Activated CD4-positive, alpha-beta T cell treated with anti-CD3 and anti-CD28 coated beads, Interleukin-2, amount 50 U/mL, for 24 hours (primary cell): ENCODE measurements at places on chromosomes 12 and 14.

GRCh38 chr14:69818758-69819191, 21.7 kb upstream of the SLC10A1 start:
- DNase-seq, result peak; percentile 64

- no peak for DNase-seq
Observed at GRCh38 chr14:94494085-94494484, 15.2 kb downstream of the SERPINA12 start.

GRCh38 chr12:4814485-4814884, 94.3 kb downstream of the GALNT8 start:
- no peak for DNase-seq

DNA sequence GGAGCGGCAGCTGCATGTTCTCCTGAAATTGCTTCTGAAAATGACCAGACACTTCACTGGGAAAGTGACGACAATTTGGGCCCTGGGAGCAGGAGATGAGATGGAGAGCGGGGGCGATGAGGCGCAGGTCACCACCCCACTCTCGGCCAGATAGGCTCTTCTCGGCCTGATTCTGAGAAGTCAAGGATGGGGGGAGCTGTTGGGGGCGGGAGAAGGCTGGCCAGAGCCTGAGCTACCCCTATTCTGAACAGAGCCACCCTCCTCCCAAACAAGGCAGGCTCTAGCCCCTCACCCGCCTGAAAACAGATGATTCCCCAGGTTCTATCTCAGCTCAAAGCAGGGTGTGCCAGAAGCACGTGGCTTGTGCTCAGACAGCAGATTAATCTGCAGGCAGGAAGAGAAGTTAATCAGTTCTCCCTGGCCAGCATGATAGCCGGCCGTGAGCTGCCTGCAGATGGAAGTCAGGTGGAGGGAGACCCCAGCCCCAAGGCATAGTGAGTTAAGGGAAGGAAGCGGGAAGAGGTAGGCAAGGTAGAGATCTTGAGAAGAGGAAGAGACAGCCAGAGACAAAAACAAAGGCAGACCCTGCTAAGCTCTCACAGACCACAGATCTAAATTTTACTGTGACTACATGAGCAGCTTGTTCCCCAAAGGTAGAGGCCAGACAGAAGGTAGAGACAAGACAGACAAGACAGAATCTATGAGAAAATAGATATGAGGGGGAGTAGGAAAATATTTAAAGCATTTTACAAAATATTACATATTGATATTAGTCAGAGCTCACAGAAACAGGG, 10.9 kb upstream of the TAC3 start:
- DNase-seq, result no peak

DNA sequence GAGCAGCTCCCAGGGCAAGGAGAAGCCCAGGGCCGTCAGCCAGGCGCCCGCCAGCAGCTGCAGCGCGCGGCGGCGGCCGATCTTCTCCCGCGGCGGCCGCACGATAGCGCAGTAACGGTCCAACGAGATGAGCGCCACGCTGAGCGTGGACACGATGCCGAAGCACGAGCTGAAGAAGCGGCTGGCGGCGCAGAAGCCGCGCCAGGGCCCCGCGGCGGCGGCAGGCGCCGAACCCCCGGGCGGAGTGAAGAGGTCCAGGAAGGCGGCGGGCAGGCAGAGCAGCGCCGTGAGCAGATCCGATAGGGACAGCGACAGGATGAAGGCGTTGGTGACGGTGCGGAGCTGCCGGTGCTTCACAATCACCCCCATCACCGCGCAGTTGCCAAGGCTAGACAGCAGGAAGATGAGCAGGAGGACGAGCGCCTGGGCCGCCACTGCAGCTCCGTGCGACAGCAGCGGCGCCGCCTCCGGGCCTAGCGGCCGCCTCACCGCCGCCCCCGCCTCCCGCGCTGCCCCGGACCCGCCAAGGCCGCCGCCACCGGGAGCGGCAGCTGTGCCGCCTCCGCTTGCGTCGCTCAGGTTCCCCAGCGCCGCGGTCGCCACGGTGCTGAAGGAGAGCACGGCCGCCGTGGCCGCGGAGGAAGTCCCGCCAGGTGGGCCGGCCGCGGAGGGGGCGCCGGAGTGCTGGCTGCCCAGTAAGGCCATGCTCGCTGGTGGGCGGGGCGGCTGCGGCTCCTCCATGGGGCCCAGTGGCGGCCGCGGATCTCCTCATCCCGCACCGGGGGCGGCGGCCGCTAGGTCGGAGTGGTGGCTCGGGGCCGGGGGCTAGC, 479 bp downstream of the GPR135 start:
- DNase-seq, result peak; percentile 26

- DNase-seq, result no peak
Observed at GRCh38 chr12:10716277-10716676, 6.8 kb downstream of the YBX3 start.

DNA sequence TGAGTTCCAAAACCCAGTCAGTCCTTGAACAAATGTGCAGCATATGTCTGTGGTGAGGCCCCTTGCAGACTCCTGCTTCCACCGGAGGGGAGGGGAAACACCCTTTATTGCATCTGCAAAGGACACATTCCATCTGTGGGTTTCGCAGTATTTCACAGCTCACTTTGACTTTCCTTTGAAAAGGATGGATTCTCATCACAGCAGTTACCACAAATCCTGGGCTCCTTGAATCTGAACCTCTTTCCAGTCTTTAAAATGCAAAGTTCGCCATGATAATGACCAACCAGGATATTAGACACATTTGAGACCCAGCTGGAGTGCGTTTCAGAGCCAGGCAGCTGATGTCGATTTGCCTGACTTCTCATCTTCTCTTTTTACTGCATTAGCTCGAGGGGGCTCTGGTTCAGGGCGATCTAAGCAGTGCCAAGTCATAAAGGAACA, 242.4 kb downstream of the SLC15A4 start:
- DNase-seq, result no peak

- DNase-seq, result no peak
Observed at GRCh38 chr14:66038618-66039017, 447.6 kb upstream of the CCDC196 start.

DNA sequence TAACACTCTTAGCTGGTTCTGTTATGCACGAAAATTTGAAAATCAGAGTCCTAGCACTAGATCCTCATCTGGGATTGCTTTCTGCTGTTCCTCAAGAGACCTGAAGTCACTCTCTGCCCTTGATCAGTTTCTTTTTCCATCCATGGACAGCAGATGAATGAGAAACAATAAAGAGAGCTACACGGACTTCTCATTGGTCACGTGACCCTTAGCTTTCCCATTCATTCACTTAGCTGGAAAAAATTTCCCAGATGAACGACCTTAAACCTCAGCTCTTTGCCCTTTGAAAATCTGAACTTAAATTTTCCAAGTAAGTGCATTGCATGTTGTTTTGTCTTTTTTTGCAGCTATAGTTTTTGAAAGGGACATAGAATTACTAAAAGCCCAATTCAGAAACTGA, 27.2 kb upstream of the RGS6 start:
- no peak for DNase-seq
